ENCODE measurements at places on chromosomes 5 and 9.

- no peak for DNase-seq
These were observed 292.7 kb downstream of the CWC27 start for GRCh38 chr5:65061250-65061973.

- peak; percentile 96 for DNase-seq
These were observed 57.7 kb downstream of the MAPKAP1 start for GRCh38 chr9:125649315-125649714.

- DNase-seq = no peak
These were observed 5.7 kb upstream of the CHD1 start for GRCh38 chr5:98934546-98934945.

GRCh38 chr9:110255034-110255462 is 1.3 kb downstream of the TXN start:
- DNase-seq = no peak

GRCh38 chr5:120354126-120354525 is 110.0 kb upstream of the PRR16 start:
- no peak for DNase-seq

DNA sequence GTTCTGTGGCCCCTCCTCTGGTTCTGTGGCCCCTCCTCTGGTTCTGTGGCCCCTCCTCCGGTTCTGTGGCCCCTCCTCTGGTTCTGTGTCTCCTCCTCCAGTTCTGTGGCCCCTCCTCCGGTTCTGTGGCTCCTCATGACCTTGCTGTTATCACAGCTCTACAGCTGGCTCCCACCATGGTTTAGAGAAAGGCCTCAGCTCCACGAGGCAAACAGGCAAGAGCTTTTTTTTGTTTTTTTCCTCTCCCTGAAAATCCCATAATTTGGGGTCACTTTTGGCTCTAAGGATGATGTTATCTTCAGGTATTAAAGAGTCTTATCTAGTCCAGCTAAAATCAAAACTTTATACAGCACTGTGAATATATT is 31.8 kb downstream of the C5orf15 start:
- no peak for DNase-seq

DNA sequence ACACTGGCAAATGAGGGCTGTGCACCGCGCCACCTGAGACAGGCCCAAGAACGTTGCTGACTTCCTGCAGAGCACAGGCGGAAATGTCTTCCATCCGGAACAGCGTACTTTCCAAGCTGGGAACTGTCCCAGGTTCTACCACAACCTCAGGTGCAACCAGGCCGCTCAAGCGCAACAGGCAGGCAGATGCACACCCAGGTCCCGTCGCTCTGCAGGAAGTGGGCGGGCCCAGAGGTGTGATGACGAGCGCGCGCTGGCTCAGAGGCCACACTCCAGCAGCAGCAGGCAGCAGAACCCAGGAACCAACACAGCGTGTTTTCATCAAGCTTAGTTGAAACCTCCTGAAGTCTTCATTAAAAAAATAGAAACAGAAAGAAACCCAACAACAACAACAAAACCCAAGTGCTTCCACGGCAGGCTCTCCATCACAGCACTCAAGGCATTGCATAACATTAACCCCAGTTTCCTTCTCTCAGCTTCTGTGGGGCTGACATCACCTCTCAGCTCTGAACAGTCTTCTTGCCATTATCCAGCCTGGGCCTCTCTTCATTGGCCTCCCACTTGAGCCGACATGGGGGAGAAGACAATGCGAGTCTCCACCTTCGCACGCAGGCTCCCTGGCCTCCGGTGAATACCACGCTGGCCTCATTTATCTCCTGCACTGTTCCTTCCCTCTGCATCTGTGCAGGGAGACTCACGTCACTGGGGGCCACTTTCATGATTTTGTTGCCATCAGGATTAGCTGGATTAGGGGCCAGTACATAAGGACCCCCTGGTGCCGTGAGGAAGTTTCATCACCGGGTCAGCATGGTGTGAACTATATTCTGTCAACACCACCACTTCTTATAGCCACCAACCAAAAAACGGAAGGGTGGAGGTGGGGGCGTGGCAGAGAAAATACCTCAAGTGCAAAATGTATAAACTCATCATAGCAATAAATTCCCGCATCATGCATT is 22.1 kb downstream of the PTCH1 start:
- DNase-seq = no peak

- DNase-seq = no peak
These were observed 202.8 kb downstream of the CWC27 start for GRCh38 chr5:64971513-64971912.

- no peak for DNase-seq
These were observed 19.7 kb upstream of the MLLT3 start for GRCh38 chr9:20642045-20642444.
